Melanocyte of skin (primary cell): ENCODE measurements at places on chromosomes 2 and 18. TPM values are rescaled to one million over a fixed set of nuclear protein-coding genes. Genes with fewer than 3 reads are reported as not detected.

Gene SATB2
- total RNA-seq: 1.3 and 1.5 TPM in 2 replicates

Gene DRC1
- total RNA-seq: 1.4 TPM in 1 of 2 replicates, not detected in the other

Gene COL4A3
- total RNA-seq: not detected in 2 replicates

Gene GYPC
- 135 and 217 TPM in 2 replicates for total RNA-seq

Gene ANKRD39
- total RNA-seq: 11.7 and 15.6 TPM in 2 replicates

Gene PARD6G
- 12.4 and 16.7 TPM in 2 replicates for total RNA-seq

Gene PPP4R1
- total RNA-seq: 76.6 and 207 TPM in 2 replicates

Gene CFAP221
- total RNA-seq: not detected in 2 replicates

Gene SYT4
- not detected in 2 replicates for total RNA-seq

Gene TNS1
- total RNA-seq: 18.5 and 22.0 TPM in 2 replicates

Gene TANC1
- 50.2 and 64.0 TPM in 2 replicates for total RNA-seq

Gene MC2R
- total RNA-seq: not detected in 2 replicates

Gene RNU2-63P
- total RNA-seq: under 0.01 TPM in 2 replicates

Gene TPO
- not detected in 2 replicates for total RNA-seq

Gene TGOLN2
- 84.6 and 94.7 TPM in 2 replicates for total RNA-seq

Gene FAP
- 10.3 and 11.4 TPM in 2 replicates for total RNA-seq

Gene ACSL3
- total RNA-seq: 363 and 1,278 TPM in 2 replicates

Gene LYPD6B
- total RNA-seq: not detected in 2 replicates

Gene FHOD3
- 23.1 and 23.3 TPM in 2 replicates for total RNA-seq

Gene DSG4
- not detected in 2 replicates for total RNA-seq

Gene FN1
- 228 and 330 TPM in 2 replicates for total RNA-seq

Gene CAPN13
- total RNA-seq: 0.36 TPM in 1 of 2 replicates, not detected in the other

Gene LRRTM1
- not detected in 2 replicates for total RNA-seq

Gene GALNT14
- total RNA-seq: 18.7 and 31.6 TPM in 2 replicates

Gene NR4A2
- total RNA-seq: 2.7 and 4.9 TPM in 2 replicates

Gene LIMS2
- total RNA-seq: 2.4 and 3.6 TPM in 2 replicates

Gene TRAK2
- total RNA-seq: 87.4 and 101 TPM in 2 replicates

Gene LIMS3
- 0.34 and 1.1 TPM in 2 replicates for total RNA-seq

Gene C2orf78
- total RNA-seq: not detected in 2 replicates

Gene SNRNP27
- total RNA-seq: 52.6 and 54.4 TPM in 2 replicates

Gene ALK
- 1.3 and 3.9 TPM in 2 replicates for total RNA-seq

Gene GPR45
- not detected in 2 replicates for total RNA-seq

Gene C2orf66
- total RNA-seq: under 0.01 and 0.15 TPM in 2 replicates

Gene FBXO48
- 0.73 and 1.4 TPM in 2 replicates for total RNA-seq

Gene RAPGEF4
- not detected in 2 replicates for total RNA-seq

Gene GCG
- not detected in 2 replicates for total RNA-seq

Gene SLC38A11
- total RNA-seq: 2.3 TPM in 1 of 2 replicates, not detected in the other

Gene RASGRP3
- 2.4 and 5.8 TPM in 2 replicates for total RNA-seq

Gene AAMP
- total RNA-seq: 120 and 131 TPM in 2 replicates
